ENCODE measurements at places on chromosomes 3 and 15.

GRCh38 chr3:187107989-187108388 lies 31.3 kb downstream of the RPL39L start:
- no peak for DNase-seq

DNA sequence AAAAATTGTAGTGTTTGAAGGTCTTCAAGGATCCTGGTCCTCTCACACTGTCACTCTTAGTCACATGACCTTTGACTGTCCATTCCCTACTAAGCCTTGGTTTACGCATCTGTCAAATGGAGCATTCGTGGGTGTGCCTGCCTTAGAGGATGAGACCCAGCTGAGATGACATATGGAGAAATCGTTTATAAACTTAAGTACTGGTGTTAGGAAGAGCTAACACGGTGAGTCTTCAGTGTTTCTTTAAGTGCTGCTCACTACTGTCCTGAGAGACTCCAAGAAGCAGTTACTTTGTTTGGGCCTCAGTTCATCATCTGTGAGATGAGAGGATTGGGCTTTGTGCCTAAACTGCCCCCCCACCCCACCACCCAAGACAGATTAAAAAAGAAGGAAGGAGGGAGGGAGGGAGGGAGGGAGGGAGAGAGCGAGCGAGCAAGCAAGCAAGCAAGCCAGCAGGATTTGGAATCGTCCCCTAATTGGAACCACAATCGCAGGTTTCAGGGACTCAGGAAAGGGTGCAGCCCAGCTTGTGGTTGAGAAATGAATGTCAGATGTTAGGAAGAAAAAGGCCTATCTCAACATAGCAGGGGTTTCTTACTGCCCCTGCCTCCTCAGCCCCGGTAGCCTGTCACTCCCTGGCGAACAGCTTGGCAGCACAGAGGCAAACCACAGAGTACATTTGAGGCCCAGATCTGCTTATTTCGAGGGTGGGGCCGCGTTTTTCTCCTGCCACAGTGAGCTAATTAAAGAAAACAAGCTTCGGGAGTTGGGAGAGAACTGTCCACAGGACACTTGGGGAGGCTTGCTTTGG lies 32.7 kb downstream of the SMAD3 start:
- DNase-seq, result no peak

DNA sequence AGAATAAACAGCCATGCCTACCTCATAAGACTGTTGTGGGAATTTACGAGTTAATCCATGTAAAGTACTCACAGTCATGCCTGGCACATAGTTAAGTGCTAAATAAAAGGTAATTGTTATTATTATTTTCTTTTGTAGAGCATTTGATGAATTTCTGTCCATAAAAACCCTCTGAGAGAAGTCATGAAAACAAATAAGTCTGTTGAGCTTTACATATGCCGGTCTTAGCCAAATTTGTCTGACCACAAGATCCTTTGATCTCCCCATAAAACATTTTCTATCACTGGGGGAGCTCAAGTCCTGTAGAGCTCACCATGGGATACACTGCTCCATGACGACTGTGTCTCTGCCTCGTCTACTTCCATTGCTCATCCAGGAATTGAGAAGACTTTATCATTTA lies 114.0 kb downstream of the MAGI1 start:
- DNase-seq, result no peak

DNA sequence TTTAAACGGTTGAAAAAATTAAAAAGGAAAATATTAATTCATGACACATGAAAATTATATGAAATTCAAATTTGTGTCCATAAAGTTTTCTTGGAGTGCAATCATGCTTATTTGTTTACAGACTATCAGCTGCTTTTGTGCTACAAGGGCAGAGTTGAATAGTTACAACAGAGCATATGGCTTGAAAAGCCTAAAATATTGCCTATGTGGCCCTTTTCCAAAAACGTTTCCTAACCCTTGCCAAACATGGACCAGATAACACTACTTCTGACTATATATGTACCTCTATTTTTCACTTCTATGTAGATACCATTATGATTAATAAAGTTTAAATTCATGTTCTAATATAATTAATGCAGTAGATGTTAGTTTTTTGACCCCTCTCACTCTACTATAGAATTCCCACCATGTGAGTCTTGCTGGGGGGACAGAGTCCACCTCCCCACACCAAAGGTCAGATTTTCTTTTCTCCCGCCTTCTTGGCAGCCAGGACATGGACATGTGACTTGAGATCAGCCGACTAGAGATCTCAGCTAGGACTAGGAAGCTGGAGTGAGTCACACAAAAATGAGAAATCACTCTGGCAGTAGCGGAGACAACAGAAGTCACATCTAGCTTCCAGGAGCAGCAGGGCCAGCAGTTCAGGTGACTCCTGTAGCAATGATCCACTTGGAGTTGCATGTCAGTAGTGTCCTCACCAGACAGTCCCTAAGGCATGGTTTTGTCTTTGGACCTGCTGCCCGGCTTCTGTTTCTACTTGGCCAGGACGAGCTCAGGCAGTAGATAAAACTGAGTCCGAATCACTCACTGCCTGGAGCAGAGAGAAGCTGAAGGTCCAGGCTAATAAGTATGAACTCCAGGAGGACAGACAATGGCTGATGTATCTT lies 22.4 kb downstream of the CIAO2A start:
- DNase-seq, result no peak

DNA sequence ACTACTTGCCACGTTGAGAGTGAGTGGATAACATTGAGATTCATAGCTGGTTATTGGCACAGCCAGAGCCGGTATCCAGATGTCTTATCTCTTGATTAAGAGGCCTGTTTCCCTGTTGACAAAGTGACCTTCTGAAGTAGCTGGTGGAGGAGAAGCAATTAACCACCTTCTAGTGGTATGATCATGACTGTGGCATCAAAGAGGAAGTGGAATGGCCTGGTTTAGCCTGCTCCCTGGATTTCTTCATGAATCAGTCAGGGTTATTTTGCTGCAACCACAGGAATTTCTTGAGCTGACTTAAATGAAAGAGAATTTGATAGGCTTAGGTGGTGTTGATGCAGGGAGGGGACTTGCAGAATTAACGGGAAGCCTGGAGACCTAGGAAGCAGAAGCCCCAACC lies 398.3 kb downstream of the MFSD1 start:
- DNase-seq, result no peak

- no peak for DNase-seq
Measured at GRCh38 chr3:127040216-127040615, 57.3 kb downstream of the PLXNA1 start.

- no peak for DNase-seq
Measured at GRCh38 chr3:168511428-168512014, 415.8 kb upstream of the GOLIM4 start.

- DNase-seq, result no peak
Measured at GRCh38 chr15:91537856-91538255, 315.7 kb upstream of the SLCO3A1 start.

- no peak for DNase-seq
Measured at GRCh38 chr3:56291244-56291680, 177.0 kb downstream of the ERC2 start.

GRCh38 chr3:48427630-48427962 lies 2.3 kb downstream of the PLXNB1 start:
- DNase-seq, result no peak

GRCh38 chr15:50126072-50126471 lies 7.0 kb upstream of the ATP8B4 start:
- no peak for DNase-seq

- DNase-seq, result no peak
Measured at GRCh38 chr15:90559119-90559518, 29.4 kb downstream of the CRTC3 start.

DNA sequence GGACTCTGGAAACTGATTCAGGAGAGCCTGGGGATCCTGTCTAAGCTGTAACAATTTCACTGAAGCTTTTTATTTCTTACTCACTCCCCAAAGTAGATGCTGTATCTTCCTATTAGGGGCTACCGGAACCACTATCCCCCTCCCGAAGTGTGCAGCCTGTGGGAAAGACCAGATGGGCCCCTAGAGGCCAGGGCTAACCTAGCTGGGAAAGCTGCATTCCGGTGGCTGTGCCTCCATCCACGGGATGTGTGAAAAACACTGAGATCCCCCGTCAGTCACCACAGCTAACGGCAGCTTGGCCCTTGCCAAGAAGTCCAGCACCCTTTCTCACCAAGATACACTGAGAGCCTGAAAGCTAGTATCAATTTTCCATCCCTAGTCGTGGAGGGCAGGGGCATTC lies 3.1 kb downstream of the SSUH2 start:
- no peak for DNase-seq

DNA sequence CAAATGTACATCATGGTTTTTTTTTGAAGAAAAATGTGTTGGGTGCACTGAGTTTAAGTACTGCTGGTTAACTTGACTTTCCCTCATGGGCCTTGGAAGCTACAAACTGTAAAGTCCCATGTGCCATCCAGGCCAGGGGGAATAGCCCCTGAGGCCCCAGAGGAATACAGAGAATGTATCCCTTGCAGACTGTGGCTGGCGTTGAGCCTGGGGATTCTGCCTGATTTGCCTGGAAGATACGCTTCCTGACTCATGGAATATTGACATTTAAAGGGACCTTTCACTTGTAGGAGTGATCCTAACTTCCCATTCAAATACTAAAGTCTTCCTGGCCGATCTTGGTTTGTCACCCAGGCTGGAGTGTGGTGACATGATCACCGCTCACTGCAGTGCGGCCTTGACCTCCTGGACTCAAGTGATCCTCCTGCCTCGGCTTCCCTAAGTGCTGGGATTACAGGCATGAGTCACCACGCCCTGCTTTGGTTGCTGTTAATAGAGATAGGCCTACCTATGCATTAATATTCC lies 42.0 kb downstream of the ADAMTSL3 start:
- DNase-seq, result no peak

DNA sequence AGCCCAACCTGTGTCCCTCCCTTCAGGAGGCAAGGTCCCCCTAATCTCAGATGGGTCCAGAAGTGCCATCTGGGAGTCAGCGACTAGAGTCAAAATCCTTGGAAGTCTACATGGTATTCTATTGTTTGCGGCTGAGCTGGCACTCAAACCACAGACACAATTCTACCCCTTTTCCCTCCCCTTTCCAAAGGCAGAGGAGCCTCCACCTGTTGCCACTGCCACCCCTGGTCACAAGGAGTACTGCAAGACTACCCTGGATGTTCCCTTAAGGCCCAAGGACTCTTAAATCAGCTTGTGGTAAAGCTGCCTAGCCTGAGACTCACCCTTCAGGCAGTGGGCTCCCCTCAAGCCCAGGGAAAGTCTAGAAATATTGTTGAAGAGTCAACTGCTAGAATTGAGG lies 4.3 kb upstream of the OR5H6 start:
- no peak for DNase-seq

DNA sequence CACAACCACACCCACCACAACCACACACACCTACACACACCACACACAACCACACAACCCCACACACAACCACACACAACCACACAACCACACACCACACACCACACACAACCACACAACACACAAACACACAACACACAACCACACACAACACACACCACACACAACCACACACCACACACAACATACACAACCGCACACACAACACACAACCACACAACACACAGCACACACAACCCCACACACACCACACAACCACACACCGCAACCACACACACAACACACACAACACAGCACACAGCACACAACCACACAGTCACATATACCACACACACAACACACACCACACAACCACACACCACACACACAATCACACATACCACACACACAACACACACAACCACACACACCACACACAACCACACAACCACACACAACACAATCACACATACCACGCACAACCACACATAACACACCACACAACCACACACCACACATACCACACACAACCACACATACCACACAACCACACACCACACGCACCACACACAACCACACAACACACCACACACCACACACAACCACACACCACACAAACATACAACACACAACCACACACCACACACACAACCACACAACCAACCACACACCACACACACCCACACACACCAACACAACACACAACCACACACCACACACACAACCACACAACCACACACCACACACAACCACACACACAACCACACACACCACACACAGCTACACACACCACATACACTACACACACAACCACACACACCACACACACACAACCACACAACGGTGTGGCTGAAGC lies 23.7 kb downstream of the CPN2 start:
- DNase-seq, result no peak

- no peak for DNase-seq
Measured at GRCh38 chr3:104578558-104578957, 788.2 kb upstream of the ALCAM start.

- no peak for DNase-seq
Measured at GRCh38 chr3:135576751-135577150, 388.8 kb upstream of the PPP2R3A start.

GRCh38 chr15:50546566-50546965 lies at the start of gene USP50:
TSS of gene USP50 (minus strand) at chr15:50546666. CDS start at chr15:50546525, 141 bp downstream.
- no peak for DNase-seq

DNA sequence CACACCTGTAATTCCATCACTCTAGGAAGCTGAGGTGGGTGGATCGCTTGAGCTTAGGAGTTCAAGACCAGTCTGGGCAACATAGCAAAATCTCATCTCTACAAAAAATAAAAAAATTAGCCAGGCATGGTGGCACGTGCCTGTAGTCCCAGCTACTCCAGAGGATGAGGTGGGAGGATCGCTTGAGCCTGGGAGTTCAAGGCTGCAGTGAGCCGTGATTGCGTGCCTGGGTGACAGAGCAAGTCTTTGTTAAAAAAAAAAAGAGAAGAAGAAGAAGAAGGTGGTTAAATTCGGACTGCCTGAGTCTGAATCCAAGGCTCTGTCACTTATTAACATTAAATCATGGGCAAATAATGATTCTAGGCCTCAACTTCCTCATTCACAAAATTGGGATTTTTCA lies 51.0 kb downstream of the EOMES start:
- no peak for DNase-seq

GRCh38 chr3:150146991-150147761 lies 176.5 kb upstream of the PFN2 start:
- no peak for DNase-seq

GRCh38 chr3:172129850-172130716 lies 90.7 kb downstream of the FNDC3B start:
- peak; percentile 29 for DNase-seq

GRCh38 chr3:14672588-14672987 lies 2.4 kb upstream of the C3orf20 start:
- no peak for DNase-seq

GRCh38 chr15:98684995-98685525 lies 36.7 kb downstream of the IGF1R start:
- DNase-seq, result no peak

- peak; percentile 56 for DNase-seq
Measured at GRCh38 chr15:31326875-31327668, 437 bp downstream of the KLF13 start.

GRCh38 chr3:182410051-182410450 lies 383.3 kb upstream of the ATP11B start:
- no peak for DNase-seq
